ENCODE measurements at places on chromosomes 3 and 15.
A peak's percentile ranks its signal among the peaks of the same experiment; 100 is the strongest.

- DNase-seq, result no peak
Measured at GRCh38 chr3:159828542-159828943, 160.1 kb upstream of the IL12A start.

- no peak for DNase-seq
Measured at GRCh38 chr3:197882586-197882985, 67.4 kb upstream of the RPL35A start.

DNA sequence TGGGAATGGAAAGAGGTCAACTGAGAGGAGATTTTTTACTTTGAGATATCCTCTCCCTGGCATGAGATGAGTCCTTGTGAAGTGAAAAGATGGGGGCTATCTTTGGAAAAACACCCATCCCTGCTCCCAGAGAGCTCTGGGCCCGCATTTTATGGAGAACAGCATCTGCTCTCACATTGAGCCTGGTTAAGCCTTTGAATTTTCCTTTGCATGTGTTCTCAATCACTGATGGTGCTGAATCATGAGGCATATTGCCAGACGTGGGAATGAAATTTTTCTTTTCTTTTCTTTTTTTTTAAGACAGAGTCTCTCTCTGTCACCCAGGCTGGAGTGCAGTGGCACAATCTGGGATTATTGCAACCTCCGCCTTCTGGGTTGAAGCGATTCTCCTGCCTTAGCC, 24.4 kb downstream of the TMEM45A start:
- no peak for DNase-seq

GRCh38 chr3:53808496-53808895, 37.7 kb downstream of the CHDH start:
- no peak for DNase-seq

- DNase-seq, result no peak
Measured at GRCh38 chr15:63638839-63639238, 41.7 kb downstream of the FBXL22 start.

GRCh38 chr3:196177567-196177966, 33.6 kb downstream of the ZDHHC19 start:
- DNase-seq, result no peak

- DNase-seq, result no peak
Measured at GRCh38 chr3:190695225-190695624, 167.3 kb downstream of the GMNC start.

GRCh38 chr15:82158811-82159210, 103.7 kb downstream of the EFL1 start:
- no peak for DNase-seq

GRCh38 chr15:96716075-96716474, 385.6 kb downstream of the NR2F2 start:
- DNase-seq, result no peak

- no peak for DNase-seq
Measured at GRCh38 chr3:178310949-178311348, 225.3 kb upstream of the KCNMB2 start.

DNA sequence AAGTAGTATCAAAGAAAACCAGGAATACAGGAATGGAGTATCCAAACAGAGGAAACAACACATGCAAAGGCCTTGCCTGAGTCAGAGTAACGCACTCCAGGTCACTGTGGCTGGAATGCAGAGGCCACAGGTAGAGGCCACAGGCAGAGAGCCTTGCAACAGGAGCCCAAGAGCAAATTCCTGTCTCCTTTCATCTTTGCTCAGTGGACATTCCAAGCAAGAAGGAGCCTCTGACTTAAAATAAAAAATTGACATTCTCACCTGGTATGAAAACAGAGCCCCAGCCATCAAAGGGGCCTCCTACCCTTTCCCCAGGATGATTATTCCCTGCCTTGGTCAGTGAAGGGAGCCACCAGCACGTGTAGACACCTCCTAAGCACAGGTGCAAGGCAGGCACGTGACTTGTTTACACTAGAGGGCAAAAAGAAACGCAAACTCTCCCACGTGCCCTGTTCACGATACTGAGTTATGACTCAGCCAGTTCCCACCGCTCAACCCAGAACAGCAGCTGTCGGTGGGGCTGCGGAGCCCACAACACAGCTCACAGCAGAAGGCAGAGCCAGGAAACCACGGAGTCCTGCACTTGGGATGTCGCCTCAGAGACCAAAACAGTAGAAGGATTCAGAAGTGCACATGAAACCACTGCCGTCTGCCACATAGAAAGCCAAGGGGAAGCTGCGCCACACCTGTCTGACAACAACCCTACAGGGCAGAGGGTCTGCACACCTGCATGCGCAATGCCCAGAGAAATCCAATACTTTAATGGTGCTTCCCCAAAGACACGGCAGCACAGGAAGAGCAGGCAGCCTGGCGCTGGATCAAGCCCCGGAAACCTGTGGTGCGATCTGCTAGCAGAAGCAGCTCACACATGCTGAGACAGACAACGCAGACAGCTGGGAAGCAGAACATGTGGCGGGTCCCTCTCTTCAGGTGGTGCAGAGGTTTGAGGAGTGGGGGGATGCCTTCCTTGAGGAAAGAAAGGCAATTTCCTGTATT, 52.1 kb downstream of the ITGB5 start:
- DNase-seq, result peak; percentile 20

- DNase-seq, result no peak
Measured at GRCh38 chr3:184457329-184457728, 77.5 kb downstream of the CHRD start.

DNA sequence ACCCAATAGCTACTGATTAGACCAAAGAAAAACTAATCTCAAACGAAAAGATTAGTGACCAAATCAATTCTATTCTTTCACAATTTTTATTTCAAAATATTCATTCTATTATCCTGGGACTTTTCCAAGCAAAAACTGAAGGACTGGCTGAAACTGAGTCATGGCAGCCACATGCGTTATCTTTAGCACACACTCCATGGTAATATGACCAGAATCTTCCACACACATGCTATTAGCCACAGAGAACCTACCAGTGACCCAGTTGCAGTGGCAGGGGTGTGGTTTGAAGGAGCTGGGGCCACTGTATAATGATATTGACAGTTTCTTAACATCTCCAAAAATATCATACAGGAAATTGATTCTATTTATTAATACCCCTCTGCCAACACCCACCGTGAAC, 154.8 kb upstream of the ABI3BP start:
- no peak for DNase-seq

DNA sequence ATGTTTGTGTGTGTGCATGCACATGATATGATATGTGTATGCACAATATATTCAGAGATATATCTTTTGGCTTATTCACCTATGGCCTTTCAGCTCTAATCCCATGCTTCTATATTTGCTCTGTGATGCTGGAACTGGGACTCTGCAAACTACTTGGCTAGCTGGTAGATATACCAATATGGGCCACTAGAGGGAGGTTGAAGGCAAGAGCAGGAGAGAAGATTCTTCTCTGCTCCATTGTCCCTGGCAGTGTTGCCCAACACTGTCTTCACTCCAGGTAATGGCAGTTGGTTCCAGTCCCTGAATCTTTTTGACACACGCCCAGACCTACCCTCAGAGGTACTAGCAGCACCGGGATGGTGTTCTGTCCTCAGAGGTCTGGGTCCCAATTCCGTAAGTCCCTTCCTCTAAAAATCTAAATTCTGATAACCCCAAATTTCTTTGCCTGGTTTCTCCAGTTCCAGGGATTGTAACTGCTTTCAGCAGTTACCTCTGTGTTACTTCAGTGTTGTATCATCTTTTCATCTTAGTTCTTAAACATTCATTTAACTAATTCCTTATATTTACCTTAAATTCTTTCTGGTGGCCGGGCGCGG, 44.7 kb downstream of the GTPBP8 start:
- peak; percentile 39 for DNase-seq

- DNase-seq, result no peak
Measured at GRCh38 chr15:70055601-70056051, 42.1 kb downstream of the TLE3 start.

GRCh38 chr3:111924283-111924682, 54.5 kb upstream of the ABHD10 start:
- DNase-seq, result no peak

DNA sequence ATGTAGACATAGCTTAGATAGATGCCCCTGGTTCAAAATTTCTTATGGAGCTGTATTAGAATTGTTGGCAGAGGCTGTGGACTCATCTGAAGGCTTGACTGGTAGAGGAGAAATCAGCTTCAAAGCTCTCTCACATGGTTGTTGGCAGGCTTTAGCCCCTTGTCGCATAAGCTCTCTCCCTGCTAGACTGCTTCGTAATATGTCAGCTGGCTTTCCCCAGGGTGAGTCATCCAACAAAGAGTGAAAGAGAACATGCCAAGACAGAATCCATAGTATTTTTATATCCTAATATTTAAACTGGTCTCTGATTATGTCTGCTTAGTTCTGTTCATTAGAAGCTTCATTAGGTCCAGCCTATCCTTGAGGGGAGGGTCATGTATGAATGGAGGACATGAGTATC, 427.4 kb upstream of the NAALADL2 start:
- no peak for DNase-seq

DNA sequence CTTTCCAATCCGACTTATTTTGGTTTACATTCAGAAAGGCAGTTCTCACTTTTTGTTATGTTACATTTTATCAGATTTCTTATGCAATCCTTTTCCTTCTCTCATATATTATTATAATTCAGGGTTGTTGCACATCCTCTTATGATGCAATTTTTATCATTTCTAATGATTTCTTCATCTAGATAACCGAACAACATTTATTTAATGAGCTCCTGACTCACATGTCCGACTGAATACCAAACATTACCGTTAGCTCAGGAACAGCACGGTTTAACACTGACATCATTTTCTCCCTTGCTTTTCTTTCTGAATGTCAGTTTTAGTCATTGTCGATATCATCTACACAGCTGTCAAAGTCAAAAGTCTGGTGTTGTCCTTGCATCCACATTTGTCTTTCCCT, 199.2 kb downstream of the BCHE start:
- no peak for DNase-seq

DNA sequence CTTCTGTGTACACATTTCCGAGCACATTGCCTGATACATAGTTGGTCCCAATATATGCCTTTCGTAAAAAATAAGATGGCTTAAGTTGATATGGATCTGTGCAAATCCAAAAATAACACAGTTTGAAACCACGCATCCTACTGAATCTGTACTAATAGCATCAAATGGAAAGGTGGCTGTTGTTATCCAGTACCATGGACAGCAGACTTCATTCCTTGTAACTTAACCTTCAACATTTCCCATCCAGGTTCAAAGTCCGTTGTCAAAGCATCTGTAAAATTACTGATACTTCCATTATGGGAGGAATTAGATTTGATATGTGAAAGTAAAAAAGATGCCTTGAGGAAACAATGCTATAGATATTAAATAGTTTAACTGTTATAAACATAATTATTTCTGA, 65.5 kb upstream of the C3orf49 start:
- DNase-seq, result no peak
